Stomach (tissue), 19 donors: ENCODE measurements at places on chromosomes 16 and 17. TPM values are rescaled to one million over a fixed set of nuclear protein-coding genes. Genes with fewer than 3 reads are reported as not detected.

Gene HP
- not detected for total RNA-seq

Gene RPL13
- total RNA-seq, result 3,937 TPM

Gene GRIN2A
- 9.8 TPM for total RNA-seq

Gene TM4SF5
- total RNA-seq, result 9.5 TPM

Gene SCNN1B
- 22.3 TPM for total RNA-seq

Gene TAT
- total RNA-seq, result not detected

Gene HOXB3
- 77.6 TPM for total RNA-seq

Gene TNFRSF12A
- total RNA-seq, result 129 TPM

DNA sequence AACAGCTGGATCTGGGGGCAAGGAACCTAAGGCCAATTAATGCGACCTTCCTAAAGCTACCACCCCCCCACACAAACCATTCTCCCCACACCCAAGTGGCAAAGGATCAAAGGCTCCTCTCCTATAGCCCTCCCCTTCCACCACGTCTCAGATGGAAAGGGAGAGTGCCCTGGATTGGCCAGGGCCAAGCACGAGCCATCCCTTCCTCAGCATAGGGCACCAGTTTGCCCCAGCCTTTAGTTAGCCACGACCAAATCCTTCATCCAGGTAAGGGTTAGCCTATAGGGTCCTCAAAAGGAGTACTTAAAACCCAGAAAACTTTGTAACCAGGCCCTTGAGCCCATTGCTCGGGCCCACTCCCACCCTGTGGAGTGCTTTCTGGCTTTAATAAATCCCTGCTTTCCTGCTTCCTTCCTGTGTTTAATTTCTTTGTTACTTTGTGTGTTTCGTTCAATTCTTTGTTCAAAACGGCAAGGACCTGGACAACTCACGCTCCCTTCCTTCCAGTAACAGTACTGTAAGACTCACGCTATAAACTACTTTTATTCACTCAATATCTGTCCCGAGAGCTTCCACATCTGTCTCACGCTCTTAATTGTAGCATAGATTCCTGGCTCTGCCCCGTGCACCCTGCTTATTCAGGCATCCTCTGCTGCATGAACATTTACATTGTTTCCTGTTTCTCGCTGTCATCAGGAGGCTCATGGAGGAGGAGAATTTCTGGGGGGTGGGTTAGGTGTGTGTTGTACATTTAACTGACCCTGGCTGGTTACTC lies 62.3 kb downstream of the TNFRSF13B start:
- no peak for DNase-seq

GRCh38 chr17:38395090-38395489 lies 33.2 kb upstream of the ARHGAP23 start:
- no peak for DNase-seq

DNA sequence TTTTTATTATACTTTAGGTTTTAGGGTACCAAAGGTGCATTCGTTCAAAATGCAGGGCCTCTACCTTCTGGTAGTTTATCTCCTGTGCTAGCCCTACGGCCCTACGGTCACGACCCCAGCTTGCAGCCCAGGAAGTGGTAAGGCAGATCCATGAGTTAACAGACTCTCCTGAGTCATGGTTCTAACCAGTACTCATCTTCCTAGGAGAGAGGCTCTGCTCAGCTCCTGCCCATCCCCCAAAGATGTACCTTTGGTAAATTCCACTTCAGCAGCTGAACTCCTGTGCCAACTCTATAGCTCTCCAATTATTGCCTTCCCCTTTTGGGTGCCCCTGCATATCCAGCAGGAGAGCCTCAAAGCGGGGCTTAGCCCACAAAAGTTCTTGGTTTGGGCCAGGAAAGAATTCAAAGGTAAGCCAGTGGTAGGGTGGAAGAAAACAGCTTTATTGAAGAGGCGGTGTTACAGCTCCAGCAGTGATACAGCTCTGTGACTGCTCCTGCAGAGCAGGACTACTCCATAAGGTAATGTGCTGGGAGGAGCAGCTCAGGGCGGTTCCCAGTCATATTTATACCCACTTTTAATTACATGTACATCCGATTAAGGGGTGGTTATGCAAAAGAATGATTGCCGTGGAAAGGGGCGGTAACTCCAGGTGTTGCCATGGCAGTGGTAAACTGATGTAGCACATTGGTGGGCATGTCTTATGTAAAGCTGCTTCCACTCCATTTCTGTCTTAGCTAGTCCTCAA lies 241.4 kb downstream of the PMP22 start:
- DNase-seq, result no peak

DNA sequence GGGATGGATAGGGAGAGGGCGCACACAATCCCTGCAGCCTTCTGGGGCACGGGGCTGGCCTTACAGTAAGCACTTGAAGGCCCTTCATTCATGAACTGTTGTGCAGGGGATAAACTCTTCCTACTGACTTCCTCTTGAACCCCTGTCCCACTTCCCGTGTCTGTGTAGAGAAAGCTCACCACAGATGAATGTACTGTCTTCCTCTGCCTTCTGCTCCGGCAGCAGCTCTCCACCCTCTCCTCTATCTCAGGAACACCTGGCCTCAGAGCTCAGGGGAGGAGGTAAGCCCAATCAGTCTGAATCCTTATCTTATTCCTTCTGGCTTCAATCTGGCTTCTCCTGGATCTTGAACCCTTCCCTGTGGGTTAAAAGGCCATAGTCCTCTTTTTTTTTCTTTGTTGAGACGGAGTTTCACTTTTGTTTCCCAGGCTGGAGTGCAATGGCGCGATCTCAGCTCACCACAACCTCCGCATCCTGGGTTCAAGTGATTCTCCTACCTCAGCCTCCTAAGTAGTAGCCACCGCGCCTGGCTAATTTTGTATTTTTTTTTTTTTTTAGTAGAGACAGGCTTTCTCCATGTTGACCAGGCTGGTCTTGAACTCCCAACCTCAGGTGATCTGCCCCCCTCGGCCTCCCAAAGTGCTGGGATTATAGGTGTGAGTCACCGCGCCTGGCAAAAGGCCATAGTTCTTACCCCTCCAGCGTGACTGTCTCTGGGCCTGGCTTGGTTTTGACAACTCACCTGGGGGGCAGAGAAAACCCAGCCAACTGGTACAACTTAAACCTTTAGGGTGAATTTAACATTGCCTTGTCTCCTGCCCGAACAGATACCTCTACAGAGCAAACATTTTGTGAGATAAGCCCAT lies 7.2 kb upstream of the SLC52A1 start:
- DNase-seq, result no peak

DNA sequence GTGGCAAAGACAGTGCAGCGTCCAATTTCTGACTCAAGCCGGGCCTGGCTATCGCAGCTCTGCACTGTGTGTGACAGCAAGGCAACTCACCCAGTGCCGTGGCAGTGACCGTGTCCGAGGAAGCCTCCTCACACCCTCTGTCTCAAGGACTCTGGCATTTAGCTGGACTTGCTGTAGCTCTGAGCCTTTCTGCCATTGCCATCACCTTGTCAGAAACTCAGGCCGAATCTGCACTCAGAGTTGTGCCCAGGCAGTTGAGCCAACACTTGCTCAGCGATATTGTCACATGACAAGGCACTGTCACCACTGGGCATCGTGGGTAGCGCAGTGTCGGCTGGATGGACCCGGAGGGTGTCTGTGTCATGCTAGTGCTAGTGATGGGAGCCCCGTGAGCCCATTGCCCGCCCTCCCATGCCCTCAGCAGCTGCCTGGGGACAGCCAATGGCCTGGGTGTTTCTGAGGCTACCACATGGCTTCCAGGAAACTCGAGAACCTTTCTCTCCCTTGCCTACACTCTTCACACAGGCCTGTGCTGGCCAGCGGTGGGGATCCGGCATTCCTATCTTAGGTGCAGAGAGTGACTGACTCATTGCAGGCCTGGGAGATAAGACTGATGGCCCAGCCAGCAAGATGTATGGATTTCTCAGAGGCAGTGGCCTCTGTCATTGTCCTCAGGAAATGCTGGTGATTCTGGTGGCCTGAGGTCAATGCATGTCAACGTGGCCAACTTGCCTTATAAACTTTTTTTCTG lies 22.1 kb upstream of the STH start:
- DNase-seq, result no peak

DNA sequence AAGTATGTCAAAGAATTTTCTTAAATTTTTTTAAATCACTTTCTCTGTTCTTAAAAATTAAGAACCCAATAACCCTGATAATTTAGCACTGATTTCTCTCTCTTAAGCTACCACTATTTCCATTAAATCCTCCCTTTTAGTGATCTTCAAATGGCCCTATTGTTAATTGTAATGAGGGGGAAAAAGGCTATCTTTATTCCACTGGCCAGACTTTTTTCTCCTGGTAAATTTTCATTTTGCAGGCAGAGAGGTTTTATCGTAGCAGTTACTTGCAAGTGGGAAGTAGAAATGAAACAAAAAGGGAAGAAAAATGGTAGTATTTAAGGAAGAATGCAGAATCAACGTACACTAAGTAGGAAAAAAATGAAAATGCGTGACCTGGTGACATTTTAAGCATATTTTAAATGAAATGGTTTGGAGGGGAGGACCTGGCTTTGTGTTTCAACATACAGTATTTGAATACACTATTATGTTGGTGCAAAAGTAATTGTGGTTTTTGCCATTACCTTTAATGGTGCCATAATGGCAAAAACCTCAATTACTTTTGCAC lies 224.9 kb downstream of the TANC2 start:
- DNase-seq, result no peak

GRCh38 chr16:88467541-88467944 lies 14.5 kb downstream of the ZFPM1 start:
- DNase-seq, result no peak

DNA sequence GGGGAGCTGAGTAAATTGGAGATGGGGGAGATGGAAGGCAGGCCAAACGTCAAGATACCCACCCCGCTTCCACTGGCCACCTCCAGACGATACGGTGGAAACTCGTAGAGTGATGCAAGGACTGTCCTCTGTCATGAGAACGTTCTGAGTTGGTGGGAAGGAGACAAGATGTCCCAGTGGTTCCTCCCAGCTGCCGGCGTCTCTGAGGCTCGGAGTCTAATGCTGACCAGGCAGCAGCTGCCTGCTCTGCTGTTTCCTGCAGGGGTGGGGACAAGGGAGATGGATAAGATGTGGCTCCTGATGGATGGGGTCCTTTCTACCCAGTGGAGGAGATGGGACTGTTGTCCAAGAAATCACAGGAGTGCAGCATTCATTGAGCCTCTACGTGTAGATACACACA lies 28.2 kb upstream of the C1QL1 start:
- DNase-seq, result no peak

GRCh38 chr17:58281511-58282011 lies 826 bp upstream of the MPO start:
- no peak for DNase-seq

GRCh38 chr16:8729779-8730334 lies 55.4 kb downstream of the ABAT start:
- no peak for DNase-seq

- peak; percentile 41 for DNase-seq
Measured at GRCh38 chr16:4246777-4247459, 5.0 kb upstream of the SRL start.

- DNase-seq, result no peak
Measured at GRCh38 chr17:33262266-33263123, 30.6 kb downstream of the ASIC2 start.

DNA sequence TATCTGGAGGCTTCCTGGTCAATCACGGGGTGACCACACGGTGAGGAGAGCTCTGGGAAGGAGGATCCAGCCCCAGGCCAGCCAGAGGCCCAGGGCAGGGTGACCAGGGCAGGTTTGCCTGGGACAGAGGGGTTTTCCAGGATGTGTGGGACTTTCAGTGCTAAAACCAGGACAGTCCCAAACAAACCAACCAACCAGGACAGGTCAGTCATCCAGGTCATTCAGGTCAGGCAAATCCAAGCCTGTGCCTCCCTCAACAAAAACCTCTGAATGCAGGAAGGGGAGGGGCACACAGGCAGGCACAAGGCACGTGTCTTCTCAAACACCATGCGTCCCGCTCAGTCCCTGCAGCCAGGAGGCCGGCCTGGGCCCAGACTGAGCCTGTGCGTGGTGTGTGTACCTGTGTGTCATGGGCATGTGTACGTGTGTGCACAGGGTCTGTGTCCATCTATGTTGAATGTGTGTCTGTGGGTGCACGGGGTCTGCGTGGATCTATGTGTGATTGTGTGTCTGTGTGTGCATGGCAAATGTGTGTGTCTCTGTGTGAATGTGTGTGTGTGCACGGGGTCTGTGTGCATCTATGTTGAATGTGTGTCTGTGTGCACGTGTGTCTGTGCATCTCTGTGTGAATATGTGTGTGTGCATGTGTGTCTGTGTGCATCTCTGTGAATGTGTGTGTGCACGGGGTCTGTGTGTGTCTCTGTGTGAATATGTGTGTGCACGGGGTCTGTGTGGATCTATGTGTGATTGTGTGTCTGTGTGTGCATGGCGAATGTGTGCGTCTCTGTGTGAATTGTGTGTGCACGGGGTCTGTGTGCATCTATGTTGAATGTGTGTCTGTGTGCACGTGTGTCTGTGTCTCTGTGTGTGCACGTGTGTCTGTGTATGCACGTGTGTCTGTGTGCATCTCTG lies 78.9 kb downstream of the RTN4RL1 start:
- no peak for DNase-seq

GRCh38 chr16:57797526-57798266 lies 4.6 kb downstream of the KIFC3 start:
- peak; percentile 84 for DNase-seq
